ENCODE measurements at places on chromosomes 5 and 9.

DNA sequence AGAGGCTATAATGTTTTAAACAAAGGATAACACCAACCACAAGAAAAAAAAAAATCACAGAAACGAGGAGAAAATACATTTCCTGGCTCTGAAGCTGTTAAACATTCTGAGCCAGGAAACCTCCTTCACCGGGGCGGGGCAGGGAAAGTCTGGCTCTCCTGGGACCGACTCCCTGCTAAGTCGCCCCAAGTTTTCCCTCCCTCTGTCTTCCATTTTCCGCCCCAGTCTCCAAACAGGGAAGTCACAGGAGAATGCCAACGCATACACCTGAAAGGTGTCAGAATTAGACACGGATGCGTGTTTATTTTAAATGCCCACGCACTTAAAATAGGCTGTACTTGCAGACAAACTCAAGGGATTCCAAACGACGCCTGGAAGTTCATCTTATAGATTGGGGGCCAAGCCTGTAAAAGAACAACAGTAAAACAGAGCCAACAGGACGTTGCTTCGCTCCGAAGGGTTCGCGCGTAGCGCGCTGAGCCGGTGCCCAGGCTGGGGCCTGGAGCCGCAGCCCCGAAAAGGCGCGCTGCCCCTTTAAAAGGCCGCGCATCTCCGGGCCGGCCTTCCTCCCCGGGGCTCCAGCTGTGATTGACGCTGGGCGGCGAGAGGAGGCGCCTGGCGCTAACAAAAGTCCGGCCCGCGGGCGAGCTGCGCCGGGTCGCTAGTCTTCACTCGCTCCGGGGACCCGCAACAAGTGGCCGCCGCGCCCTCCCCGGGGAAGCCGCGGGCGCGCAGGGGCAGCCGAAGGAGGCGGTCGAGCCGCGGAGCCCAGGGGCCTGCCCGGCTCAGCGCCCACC, at the start of gene FBXL7:
FBXL7 (plus strand) TSS at position 653 of the 797 bp plus-strand sequence.
- no peak for DNase-seq

DNA sequence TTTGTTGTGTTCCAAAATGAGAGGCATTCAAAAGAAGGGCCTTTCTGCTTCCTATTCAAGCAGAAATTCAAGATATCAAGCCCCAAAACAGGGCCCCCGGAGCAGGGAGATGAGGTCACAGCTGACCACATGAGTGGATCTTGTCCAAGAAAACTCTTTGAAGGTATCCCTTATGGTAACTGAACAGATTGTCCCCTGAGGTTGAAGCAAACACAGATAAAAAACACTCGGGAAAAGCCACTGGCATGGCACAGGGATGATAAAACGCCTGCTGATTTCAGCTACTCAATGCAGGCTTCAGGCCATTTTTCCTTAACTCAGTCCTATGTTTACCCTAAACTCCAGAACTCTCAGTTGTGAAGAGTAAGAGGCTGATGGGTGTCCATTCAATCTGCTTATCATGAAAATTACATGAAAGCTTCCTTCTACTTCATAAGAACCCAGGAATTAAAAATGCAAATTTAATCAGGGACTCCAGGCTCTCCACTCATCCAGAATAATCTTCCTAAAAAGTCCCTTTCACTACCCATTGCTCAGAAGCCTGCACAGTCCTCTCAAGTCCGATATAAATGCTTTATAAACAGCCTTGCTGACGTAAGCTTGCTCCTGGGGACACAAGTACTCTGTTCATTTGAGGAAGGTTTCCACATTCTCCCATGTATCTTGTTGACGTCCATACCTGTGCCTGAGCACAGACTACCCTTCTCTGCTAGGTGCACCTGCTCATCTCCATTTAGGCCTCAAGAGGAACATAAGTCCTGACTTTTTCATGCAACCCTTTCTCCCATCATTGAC, 35.9 kb upstream of the SLC1A3 start:
- no peak for DNase-seq

DNA sequence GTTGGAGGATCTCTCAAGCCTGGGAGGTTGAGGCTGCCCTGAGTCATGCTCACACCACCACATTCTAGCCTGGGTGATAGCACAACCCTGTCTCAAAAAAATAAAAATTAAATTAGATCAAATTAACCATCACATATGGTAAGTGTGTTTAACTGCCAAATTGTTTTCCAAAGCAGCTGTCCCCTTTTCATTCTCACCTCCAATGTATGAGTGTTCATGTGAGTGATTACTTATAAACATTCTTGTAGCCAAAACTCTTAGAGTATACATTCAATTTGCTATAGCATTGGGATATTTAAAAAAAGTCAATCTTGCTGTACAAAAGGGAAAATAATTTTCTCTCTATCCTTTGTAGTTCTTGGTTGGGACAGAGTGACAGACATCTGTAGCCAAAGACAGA, 53.4 kb upstream of the SNAPC3 start:
- no peak for DNase-seq

DNA sequence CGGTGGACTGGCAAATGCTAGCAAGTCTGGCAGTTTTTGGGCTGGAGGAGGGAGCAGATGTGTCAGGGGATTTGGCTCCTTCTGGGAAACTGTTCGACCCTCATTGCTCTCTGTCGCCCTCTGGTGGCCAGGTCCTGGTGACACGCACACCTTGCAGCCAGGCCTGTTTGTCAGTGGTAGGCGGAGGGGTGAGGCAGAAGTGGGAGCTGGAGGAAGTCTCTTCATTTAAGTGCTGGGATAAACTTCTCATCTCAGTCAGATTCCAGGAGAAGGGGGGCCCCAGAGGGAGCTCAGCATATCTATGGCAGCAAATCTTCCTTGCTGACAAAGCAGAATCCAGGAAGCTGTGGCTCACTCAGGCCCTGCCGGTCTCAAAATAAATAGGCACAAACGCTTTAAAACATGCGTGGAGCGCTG, 326.5 kb downstream of the ZSWIM6 start:
- DNase-seq = peak; percentile 82

- DNase-seq = peak; percentile 76
Measured at GRCh38 chr5:54646356-54647101, 129.0 kb downstream of the SNX18 start.

GRCh38 chr5:62477801-62478200, 65.2 kb downstream of the IPO11 start:
- no peak for DNase-seq

- DNase-seq = no peak
Measured at GRCh38 chr9:78115073-78115472, 83.5 kb upstream of the GNAQ start.

DNA sequence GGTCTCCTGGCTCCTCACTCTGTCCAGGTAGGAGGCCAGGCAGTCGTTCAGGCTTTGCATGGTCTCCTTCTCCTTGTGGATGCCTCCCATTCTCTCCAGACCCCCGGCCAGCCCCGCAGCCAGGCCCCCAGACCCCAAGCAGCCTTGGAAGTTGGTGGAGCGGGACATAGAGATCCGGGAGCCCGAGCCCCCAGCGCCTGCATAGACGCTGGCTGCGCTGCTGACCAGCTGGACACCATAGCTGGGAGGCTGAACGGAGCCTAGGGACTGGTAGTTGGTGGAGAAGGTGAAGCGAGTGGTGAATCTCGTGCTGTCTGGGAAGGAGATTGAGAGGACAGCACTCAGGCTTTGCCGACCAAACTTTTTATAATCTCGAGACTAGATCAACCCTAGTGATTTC, 35.9 kb downstream of the FOXI1 start:
- no peak for DNase-seq

DNA sequence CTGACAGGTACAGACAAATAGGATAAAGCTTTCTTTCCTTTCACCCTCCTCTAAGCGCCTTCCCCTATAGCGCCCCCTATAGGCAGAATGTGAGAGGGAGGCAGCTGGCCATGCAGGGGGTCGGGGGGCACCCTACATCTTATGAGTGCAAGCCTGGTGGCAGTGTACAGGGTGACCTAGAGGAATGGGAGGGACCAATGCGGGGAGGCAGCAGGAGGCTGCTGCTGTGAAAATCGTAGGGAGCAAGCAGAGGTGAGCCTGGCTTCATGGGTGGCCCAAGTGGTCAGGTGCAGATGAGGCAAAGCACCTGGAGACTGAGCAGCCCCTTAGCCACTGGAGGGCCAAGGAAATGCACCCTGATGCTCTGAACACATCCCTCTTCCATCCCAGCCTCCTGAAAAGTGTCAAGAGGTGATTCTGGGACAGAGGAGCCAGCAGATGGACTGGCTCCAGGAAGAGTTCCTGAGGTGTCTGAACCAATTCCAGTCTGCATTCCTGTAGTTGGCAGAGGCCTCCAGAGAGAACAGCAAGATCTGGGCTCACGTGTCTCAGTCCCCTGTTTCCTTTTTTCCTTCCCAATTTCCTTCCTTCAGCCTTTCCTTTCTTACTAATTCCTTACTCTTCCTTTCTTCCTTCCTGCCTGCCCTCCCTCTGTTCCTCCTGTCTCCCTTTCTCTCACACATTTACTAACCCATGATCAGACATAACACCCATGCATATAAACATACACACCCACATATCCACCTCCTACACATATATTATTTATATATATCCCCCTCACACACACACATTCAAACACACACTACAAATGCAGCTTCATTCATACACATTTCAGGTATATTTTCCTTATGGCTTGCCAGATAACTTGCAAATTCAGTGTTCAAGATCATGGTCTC, 32.8 kb upstream of the GALNT10 start:
- no peak for DNase-seq

- no peak for DNase-seq
Measured at GRCh38 chr5:983238-983524, 25.4 kb upstream of the NKD2 start.

DNA sequence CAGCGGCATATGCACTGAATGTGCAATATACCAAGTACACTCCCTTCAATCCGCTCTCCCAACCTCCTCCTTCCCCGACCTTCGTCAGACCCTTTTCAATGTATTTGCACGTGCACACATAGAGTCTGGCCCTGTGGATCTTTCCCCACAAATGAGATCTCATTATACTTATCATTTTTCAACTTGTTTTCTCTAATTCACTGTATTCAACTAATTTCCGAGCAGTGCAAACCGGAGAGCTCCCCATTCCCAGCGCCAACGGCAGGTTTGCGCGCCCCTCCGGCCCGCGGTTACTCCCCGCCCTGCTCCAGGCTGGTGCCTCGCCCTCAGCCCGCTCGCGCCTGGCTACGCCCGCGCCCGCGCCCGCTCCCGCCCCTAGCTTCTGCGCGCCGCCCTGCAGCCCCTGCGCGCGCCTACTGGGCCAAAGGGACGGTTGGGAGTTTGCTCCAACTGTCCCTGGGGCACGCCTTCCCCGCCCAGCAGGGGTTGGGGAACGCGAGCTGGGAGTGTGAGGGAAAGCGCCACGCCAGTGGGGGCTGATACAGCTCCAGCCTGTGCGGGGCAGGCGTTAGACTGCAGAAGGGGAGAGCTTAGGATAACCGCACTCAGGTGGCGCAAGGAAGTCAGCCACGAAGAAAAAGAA, 3.3 kb upstream of the CDC20B start:
- peak; percentile 62 for DNase-seq

DNA sequence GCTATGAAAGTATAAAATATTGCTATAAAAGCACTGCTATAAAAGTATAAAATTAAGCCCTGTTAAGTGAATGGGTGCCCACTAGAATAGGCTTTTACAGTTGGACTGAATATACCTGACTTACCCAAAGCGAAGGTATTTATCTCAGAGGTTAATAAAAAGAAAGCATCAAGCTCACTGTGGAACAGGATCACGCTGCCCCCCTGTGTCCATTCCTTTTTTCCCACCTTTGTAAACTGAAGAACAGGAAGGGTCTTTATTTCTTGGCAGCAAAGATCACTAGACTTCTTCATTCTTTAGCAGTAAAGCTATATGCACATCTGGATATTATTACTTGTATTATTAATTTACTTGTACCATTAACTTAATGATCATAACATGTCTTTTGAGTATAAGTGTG, 22.1 kb upstream of the PLPP6 start:
- DNase-seq = peak; percentile 40

- DNase-seq = no peak
Measured at GRCh38 chr5:149128023-149128875, 13.0 kb upstream of the ABLIM3 start.

- DNase-seq = peak; percentile 65
Measured at GRCh38 chr9:89426384-89426961, 71.4 kb downstream of the SEMA4D start.

- no peak for DNase-seq
Measured at GRCh38 chr9:114476891-114477469, 28.3 kb downstream of the WHRN start.

- no peak for DNase-seq
Measured at GRCh38 chr9:106947106-106947900, 84.3 kb downstream of the ZNF462 start.

- DNase-seq = no peak
Measured at GRCh38 chr9:128836509-128837145, 7.0 kb upstream of the SPOUT1 start.

GRCh38 chr9:99752417-99753109, 69.1 kb upstream of the NR4A3 start:
- no peak for DNase-seq

GRCh38 chr5:72363166-72363802, 43.1 kb downstream of the PTCD2 start:
- no peak for DNase-seq

- no peak for DNase-seq
Measured at GRCh38 chr9:135385793-135386192, 93.8 kb upstream of the PPP1R26 start.

DNA sequence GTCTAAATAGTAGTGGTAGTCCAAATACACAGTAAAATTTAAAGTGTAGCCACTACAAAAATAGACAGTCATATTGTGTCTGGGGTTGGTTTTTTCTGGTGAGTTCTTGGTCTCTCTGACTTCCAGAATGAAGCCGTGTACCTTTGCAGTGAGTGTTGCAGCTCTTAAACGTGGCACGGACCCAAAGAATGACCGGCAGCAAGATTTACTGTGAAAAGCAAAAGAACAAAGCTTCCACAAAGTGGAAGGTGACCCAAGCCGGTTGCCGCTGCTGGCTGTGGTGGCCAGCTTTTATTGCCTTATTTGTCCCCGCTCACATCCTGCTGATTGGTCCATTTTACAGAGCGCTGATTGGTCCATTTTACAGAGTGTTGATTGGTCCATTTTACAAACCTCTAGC, 188.7 kb downstream of the ZNF608 start:
- no peak for DNase-seq

DNA sequence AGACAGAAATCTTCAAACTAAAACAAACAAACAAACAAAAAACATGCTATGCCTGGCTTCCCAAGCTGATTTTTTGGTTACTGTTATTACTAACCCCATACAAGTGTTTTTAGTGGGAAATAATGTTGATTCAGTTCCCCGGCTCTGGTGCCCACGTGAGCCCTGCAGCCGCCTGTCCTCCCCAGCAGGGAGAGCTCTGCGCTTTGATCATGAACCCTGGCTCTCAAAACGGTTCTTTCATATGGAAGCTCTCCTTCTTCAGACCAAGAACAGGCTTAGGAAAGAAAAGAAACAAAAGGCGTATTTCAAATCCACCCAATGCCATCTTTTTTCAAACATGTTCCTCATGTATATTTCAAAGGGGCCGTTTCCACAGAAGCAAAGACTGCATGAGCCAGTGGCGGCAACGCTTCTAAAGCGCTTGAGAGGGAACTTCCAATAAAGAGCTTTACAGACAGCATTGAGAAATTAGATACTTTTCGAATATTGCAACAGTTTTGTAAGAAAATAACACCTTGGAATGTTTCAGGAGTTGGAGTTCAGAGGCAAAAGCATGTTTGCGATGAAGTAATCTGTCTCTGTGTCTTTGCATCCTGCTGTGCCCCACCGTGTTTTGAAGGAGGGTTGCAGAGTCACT, 74.8 kb downstream of the ICE1 start:
- no peak for DNase-seq

Measured in activated naive CD8-positive, alpha-beta T cell treated with anti-CD3 and anti-CD28 coated beads, Interleukin-2, amount 10 ng/mL, durations not matched to agents 7 days and 5 days (primary cell).